Stimulated activated naive CD8-positive, alpha-beta T cell treated with anti-CD3 and anti-CD28 coated beads, Interleukin-15, Interleukin-2, amounts not matched to agents 100 U/mL and 50 U/mL, for 24 hours (primary cell): ENCODE measurements at places on chromosomes 3 and 15.

DNA sequence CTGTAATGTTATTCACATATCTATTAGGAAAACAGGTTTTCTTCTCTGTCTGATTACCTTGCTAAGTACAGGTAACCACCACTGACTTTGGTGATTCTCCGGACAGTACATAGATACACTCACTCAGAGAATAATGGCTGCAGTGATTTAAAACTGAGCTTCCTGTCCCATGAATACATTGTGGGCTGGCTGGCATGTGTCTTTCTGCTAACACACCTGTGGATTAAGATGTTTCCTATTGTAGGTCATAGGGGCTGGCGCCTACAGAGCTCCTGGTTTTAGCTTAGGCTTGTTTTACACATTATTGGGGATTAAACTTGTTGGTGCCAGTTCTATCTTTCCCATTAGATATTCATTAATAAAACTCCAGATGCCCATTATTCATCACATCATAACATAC lies 102.7 kb upstream of the MEIS2 start:
- no peak for DNase-seq

GRCh38 chr3:158110658-158111018 lies 749 bp downstream of the RSRC1 start:
- DNase-seq, result no peak

DNA sequence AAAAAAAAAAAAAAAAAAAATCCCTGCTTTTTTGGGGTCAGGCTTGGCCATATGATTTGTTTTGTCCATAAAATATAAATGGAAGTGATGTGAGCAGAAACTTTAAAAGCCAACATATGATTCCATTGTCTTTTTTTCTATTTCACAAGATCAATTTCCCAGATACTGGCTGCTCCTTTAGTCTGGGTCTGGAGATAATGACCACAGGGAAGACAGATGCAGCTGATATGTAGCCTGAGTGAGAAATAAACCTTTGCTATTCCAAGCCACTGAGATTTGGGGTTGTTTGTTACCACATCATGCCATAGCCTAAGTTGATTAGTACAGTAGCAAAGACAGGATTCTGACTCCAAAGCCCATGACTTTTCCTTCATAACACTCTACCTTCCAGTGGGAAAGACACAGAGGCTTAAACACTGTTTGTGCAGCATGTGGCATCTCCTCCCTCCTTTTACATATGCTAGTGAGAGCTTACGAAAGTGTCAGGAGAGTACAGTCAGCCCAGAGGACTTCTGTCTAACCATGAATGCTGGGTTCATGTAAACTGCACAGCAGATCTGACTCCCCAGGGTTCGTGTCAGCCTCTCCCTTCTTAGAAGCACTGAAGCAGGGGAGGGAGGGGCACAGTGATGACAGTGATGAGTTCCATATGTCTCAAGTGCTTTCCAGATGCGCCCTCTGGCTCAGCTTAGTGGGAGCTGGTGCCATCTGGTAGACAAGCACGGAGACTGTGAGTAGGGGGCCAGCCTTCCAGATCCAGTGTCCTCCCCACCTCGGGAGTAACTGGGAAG lies 36.7 kb upstream of the SLC7A14 start:
- no peak for DNase-seq

DNA sequence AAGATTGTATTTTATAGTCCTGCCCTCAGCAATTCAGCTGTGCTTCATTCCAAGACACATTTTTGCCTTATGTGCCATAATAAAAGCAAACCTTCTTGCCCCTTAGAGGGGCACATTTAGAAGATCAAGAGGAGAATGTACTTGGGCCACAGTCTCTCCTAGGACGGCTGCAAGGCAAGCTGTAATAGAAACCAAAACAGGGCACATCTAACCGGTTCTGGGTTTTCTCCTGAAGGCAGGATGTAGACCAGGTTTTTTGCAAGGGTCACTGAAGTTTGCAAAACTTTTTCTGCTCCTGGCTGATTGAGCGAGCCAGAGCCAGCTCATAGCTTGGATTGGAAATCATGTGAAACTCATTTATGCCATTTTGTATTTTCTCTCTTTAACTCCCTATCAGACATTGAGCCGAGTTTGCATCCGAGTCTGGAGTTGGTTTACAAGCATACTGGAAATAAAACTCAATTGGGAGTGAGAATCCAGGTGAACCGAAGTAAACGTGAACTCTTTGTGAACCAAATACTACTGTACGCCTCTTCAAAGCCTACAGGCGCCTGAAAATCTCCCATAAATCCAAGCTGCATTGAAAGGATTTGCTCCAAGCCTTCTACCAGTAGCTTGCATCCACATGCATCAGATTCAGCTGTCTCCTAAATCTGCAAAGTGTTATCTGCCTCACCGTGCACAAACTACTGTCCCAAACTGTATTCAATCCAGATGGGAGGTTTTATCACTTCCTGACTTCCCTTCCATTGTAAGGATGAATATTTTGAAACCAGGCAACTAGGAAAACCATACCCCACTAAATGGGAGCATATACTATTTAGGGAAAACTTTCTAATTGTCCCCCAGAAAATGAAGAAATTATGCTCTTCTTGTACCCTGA lies 60.9 kb upstream of the TSC22D2 start:
- no peak for DNase-seq

DNA sequence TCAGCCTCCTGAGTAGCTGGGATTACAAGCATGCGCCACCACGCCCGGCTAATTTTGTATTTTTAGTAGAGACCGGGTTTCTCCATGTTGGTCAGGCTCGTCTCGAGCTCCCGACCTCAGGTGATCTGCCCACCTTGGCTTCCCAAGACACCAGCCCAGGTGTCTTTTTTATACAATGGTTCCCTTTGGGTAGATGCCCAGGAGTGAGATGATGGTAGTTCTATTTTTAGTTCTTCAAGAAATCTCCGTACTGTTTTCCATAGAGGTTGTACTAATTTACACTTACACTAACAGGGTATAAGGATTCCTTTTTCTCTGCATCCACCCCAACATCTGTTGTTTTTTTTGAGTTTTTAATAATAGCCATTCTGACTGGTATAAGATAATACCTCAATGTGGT lies 94.3 kb downstream of the IGF2BP2 start:
- no peak for DNase-seq

DNA sequence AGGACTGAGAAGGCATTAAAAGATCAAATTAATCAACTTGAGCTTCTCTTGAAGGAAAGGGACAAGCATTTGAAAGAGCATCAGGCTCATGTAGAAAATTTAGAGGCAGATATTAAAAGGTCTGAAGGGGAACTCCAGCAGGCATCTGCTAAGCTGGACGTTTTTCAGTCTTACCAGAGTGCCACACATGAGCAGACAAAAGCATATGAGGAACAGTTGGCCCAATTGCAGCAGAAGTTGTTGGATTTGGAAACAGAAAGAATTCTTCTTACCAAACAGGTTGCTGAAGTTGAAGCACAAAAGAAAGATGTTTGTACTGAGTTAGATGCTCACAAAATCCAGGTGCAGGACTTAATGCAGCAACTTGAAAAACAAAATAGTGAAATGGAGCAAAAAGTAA lies 149.7 kb upstream of the LRRFIP2 start:
- DNase-seq, result no peak

- no peak for DNase-seq
Measured at GRCh38 chr15:57806003-57806402, 99.5 kb downstream of the POLR2M start.
